H9 (cell line): ENCODE measurements at places on chromosomes 3 and 15. TPM values are rescaled to one million over a fixed set of nuclear protein-coding genes. Genes with fewer than 3 reads are reported as not detected.
A peak's percentile ranks its signal among the peaks of the same experiment; 100 is the strongest.

Gene PARP14
- 16.4 and 17.4 TPM in 2 replicates for total RNA-seq

Gene ZCWPW2
- 0.31 and 0.35 TPM in 2 replicates for total RNA-seq

Gene C3orf22
- not detected in 2 replicates for total RNA-seq

Gene SLC6A11
- total RNA-seq, result 1.5 and 1.9 TPM in 2 replicates

Gene BNC1
- total RNA-seq, result not detected in 2 replicates

Gene PRKCD
- 23.7 and 24.9 TPM in 2 replicates for total RNA-seq

Gene SIDT1
- total RNA-seq, result not detected in 2 replicates

Gene RBP2
- total RNA-seq, result not detected in 2 replicates

Gene ONECUT1
- total RNA-seq, result 14.0 and 14.1 TPM in 2 replicates

Gene SPINK8
- not detected in 2 replicates for total RNA-seq

Gene RAD51
- 39.2 and 44.8 TPM in 2 replicates for total RNA-seq

Gene ELP6
- total RNA-seq, result 51.2 and 53.9 TPM in 2 replicates

Gene GOLGA6A
- total RNA-seq, result 0.72 and 0.90 TPM in 2 replicates

Gene ADAMTS17
- total RNA-seq, result 2.6 and 2.9 TPM in 2 replicates

- no peaks in the 10 kb centered on the region for H3K36me3 ChIP-seq
- DNase-seq, result no peak
- no peak overlapping the region for H3K4me3 ChIP-seq
- no peaks in the 10 kb centered on the region for H3K4me1 ChIP-seq
These were observed 702.8 kb downstream of the SI start for GRCh38 chr3:164375538-164375937.

DNA sequence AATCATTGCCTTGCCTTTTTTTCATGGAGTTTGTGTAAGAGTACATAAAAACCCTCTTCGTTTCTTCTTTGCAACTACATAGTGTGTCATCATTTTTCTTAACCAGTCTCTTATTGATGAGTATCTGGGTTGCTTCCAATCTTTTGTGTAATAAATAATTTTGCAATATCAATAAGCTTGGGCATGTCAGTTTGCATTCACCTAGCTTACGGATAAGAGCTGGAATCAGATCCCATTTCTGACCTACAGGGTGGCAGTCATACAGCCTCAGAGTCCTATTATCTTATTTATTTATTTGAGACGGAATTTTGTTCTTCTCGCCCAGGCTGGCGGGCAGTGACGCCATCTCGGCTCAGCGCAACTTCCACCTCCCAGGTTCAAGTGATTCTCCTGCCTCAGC is 18.3 kb downstream of the ANP32A start:
- H3K4me3 ChIP-seq, result no peak overlapping the region
- no peak overlapping the region for H3K27ac ChIP-seq
- H3K4me1 ChIP-seq, result peaks cover 7% of the 10 kb centered on the region; the same call in 1 of the 2 replicates
- H3K36me3 ChIP-seq, result no peaks in the 10 kb centered on the region
- H3K27me3 ChIP-seq, result no peaks in the 10 kb centered on the region
- no peak for DNase-seq

DNA sequence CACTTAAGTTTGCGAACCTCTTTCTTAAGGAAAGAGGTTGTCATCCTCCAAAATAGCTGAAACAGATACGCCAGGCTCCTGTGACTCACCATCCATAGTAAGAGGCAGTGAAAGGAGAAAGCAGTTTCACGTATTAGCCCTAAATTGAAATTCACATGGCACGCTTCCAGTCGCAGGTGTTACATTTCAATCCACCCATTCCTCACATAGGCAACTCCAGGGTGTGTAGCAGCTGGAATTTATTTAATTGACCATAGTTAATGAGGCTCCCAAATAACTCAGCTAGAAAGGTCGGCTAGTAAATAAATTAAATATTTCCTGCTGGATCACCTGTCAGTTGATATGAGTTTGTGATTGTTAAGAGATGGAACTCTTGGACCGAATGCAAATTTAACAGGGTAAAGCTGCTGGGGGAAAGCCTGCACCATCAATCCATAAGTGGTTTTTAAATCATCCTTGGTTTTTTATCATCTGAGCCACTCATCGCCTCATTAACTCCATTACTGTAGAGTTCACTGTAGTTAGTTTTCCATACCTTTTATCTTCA is 19.6 kb downstream of the NSUN3 start:
- no peak for DNase-seq
- H3K4me3 ChIP-seq, result no peak overlapping the region
- no peaks in the 10 kb centered on the region for H3K27me3 ChIP-seq
- no peaks in the 10 kb centered on the region for H3K36me3 ChIP-seq

DNA sequence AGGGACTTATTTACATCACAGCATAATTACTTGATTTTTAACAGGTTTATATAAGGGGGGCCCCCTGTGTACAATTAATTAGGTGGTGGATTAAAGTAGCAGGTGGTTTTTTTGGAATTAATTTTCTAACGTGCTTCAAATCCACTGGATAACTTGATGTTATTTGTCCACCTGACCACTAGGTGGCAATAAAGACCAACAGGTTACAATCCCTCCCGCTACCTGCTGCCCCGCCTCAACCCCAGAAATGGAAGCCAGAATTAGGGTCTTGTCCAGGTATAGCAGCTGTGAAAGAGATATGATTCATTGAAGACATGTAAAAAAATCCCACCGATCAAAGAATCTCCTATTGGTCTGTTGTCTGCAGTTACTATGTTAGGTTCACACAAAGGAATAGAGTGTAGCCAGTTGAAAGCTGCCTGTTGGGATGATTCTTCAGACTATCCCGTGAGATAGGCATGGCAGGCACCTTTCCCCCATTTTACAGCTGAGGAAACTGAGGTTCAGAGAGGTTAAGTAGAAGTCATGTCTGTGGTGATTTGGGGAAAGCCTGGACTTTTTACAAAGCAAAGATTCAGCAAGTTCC is 44.0 kb downstream of the MFSD1 start:
- no peak overlapping the region for H3K4me3 ChIP-seq
- no peaks in the 10 kb centered on the region for H3K4me1 ChIP-seq
- H3K27ac ChIP-seq, result no peak overlapping the region
- H3K27me3 ChIP-seq, result no peaks in the 10 kb centered on the region

- H3K27me3 ChIP-seq, result no peaks in the 10 kb centered on the region
- DNase-seq, result no peak
- no peak overlapping the region for H3K4me3 ChIP-seq
- no peaks in the 10 kb centered on the region for H3K4me1 ChIP-seq
- H3K27ac ChIP-seq, result no peak overlapping the region
These were observed 10.7 kb downstream of the TADA3 start for GRCh38 chr3:9781551-9781950.

- H3K36me3 ChIP-seq, result peaks cover 7% of the 10 kb centered on the region
- H3K27me3 ChIP-seq, result no peaks in the 10 kb centered on the region
- no peak overlapping the region for H3K27ac ChIP-seq
- no peak overlapping the region for H3K4me3 ChIP-seq
- no peak for DNase-seq
These were observed 187.2 kb downstream of the OSBPL10 start for GRCh38 chr3:31793821-31794220.

- H3K27me3 ChIP-seq, result no peaks in the 10 kb centered on the region
- no peak overlapping the region for H3K4me3 ChIP-seq
- H3K4me1 ChIP-seq, result peaks cover 2% of the 10 kb centered on the region; the same call in 1 of the 2 replicates
- H3K27ac ChIP-seq, result no peak overlapping the region
These were observed 95.8 kb downstream of the RAP2B start for GRCh38 chr3:153257673-153258351.

DNA sequence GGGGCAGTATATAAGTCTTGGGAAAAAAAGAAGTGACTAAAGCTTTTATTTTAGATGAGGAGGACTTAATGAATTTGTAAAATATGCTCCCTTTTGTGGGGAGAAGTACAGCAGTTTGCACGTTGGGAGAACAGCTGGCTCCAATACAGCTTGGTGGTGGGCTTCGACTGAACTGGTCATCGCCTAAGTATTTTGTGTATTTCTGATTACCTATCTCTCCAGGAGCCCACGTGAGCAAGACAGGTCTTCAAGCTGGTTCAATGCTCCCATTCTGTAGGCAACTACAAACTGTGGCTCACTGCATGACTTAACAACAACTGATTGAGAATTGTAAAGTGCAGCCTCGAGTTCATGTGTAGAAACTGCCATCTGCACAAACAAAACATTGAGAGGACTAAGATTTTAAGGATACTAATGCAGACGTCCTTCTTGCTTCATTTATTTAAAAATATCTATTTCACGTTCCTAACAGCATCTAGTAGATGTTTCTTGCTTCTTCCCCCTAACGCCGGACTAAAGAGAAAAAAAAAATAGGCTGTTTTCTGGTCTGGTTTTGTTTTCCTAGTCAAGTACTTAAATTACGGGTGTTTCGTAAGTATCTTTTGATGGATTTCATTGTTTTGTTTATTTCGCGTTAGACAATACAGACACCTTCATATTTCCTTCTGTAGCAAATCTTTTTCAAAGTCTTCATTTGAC is 1.4 kb upstream of the GREM1 start:
- no peak overlapping the region for H3K27ac ChIP-seq
- peaks cover 50% of the 10 kb centered on the region; the same call in 1 of the 2 replicates for H3K27me3 ChIP-seq
- H3K36me3 ChIP-seq, result no peaks in the 10 kb centered on the region

DNA sequence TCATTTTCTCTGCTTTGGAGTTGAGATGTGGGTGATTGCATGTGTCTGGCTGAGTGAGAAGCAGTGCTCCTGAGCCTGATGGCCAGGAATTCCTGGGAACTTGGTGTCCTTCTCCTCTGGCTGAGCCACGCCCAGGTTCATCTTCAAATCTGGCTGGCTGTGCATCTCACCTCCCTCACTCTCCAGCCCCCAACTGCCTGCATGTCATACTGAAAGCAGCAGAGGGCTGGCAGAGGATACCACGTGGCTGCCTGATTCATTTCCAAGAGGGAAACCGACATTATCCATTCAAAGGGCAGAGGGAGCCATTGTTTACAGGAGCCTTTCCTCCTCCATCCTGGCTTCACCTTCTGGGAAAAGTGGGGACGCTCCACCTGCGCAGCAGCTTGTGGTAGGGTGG is 57.4 kb downstream of the ABHD5 start:
- peaks cover 14% of the 10 kb centered on the region for H3K36me3 ChIP-seq
- no peaks in the 10 kb centered on the region for H3K4me1 ChIP-seq
- no peak overlapping the region for H3K27ac ChIP-seq
- H3K27me3 ChIP-seq, result no peaks in the 10 kb centered on the region
- DNase-seq, result no peak

DNA sequence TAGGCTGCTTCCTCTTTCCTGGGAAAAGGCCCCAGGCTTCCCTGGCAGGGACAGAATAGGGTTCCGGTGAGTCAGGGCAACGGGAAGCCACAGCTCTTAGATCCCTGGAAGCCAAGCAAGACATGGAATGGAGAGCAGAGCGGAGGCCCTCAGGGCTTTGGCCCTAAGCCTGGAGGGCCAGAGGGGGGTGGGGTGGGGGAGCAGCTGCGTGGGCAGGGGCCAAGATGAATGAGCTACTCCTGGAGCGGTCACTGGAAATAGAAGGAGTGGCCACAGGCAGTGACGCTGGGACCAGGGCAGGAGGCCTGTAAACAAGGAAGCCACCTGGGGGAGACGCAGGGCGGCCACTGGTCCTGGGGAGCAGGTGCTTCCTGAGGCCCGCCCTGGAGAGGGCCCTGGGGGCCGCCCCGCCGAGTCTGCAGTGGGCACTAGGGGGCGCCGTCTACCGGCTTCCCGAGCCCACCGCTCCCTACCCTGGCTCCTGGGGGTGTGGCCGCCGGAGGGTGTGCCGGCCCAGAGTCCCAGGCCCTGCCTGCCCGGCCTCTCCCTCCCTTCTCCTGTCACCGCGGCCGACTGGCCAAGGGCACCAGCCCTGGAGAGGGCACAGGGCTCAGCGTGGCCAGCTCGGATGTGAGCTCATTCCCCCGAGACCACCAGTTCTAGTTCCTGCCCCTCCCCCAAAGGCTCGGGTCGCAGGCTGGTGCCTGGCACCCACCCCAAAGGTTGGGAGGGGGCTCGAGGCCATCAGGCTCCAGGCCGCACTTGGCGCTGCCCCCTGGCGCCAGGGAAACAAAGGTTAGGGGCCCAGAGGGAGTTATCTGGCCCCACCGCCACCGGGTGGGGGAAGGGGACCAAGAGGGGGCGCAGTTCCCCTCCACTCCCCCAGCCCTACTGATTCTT is 12.1 kb downstream of the VPS18 start:
- no peaks in the 10 kb centered on the region for H3K27me3 ChIP-seq
- peaks cover 12% of the 10 kb centered on the region for H3K36me3 ChIP-seq
- DNase-seq, result peak; percentile 96
- no peaks in the 10 kb centered on the region for H3K4me1 ChIP-seq

- no peaks in the 10 kb centered on the region for H3K27me3 ChIP-seq
- DNase-seq, result no peak
- H3K36me3 ChIP-seq, result peaks cover 10% of the 10 kb centered on the region
These were observed 7.7 kb upstream of the IRAK2 start for GRCh38 chr3:10157031-10157430.

GRCh38 chr3:147886879-147887278 is 477.7 kb downstream of the ZIC1 start:
- H3K36me3 ChIP-seq, result peaks cover 33% of the 10 kb centered on the region
- no peak overlapping the region for H3K27ac ChIP-seq
- no peak for DNase-seq
- H3K27me3 ChIP-seq, result no peaks in the 10 kb centered on the region
- H3K4me3 ChIP-seq, result no peak overlapping the region
- no peaks in the 10 kb centered on the region for H3K4me1 ChIP-seq

- H3K4me1 ChIP-seq, result no peaks in the 10 kb centered on the region; the same call in 1 of the 2 replicates
- no peak overlapping the region for H3K4me3 ChIP-seq
- H3K27ac ChIP-seq, result no peak overlapping the region
- H3K27me3 ChIP-seq, result no peaks in the 10 kb centered on the region
- H3K36me3 ChIP-seq, result peaks cover 1% of the 10 kb centered on the region; the same call in 1 of the 2 replicates
These were observed 246.9 kb downstream of the PYDC2 start for GRCh38 chr3:191707817-191708216.

GRCh38 chr3:44451441-44451840 is 26.0 kb downstream of the ZNF445 start:
- no peaks in the 10 kb centered on the region for H3K27me3 ChIP-seq
- H3K36me3 ChIP-seq, result peaks cover 63% of the 10 kb centered on the region
- no peaks in the 10 kb centered on the region for H3K4me1 ChIP-seq
- H3K4me3 ChIP-seq, result no peak overlapping the region
- H3K27ac ChIP-seq, result no peak overlapping the region
- DNase-seq, result no peak

DNA sequence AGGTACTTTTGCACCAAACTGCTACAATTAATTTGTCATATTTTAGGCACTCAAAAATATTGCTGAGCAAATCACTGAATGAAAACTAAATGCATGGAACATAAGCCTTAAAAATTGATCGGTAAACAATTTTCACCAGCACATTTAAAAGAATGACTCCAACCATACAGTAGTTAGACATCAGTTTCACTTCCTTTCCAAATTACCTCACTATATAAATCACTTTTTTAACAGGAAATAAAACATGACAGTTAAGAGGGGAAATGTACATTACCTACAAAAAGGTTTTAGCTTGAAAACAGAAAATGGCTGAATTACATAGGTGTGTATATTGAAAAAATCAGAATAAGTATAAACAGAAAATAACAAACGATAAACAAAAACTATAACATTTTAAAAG is 108.4 kb downstream of the SERPINI1 start:
- no peaks in the 10 kb centered on the region for H3K36me3 ChIP-seq
- no peak overlapping the region for H3K27ac ChIP-seq
- DNase-seq, result no peak
- no peaks in the 10 kb centered on the region for H3K27me3 ChIP-seq
- no peak overlapping the region for H3K4me3 ChIP-seq
- no peaks in the 10 kb centered on the region for H3K4me1 ChIP-seq

DNA sequence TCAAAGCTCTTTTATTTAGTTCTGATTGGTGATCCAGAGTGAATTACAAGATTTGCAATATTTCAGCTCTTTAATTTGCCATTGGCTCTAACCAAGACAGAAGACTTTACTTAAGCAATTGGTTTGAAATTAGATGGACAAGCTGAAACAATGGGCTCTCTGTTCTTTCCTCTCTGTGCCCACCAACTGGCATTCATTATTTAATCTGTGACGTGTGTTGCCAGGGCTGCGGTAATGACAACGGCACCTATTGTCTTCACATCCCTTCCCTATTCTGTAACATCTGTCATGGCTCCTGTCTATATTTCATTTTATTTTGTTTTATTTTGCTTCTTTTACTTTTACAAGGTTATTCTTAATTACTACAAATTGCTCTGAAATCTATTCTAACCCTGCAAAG is 33.9 kb downstream of the PLD1 start:
- DNase-seq, result no peak
- no peak overlapping the region for H3K27ac ChIP-seq
- H3K27me3 ChIP-seq, result no peaks in the 10 kb centered on the region
- no peak overlapping the region for H3K4me3 ChIP-seq
